ENCODE measurements at places on chromosomes 2 and 18. TPM values are rescaled to one million over a fixed set of nuclear protein-coding genes. Genes with fewer than 3 reads are reported as not detected.

DNA sequence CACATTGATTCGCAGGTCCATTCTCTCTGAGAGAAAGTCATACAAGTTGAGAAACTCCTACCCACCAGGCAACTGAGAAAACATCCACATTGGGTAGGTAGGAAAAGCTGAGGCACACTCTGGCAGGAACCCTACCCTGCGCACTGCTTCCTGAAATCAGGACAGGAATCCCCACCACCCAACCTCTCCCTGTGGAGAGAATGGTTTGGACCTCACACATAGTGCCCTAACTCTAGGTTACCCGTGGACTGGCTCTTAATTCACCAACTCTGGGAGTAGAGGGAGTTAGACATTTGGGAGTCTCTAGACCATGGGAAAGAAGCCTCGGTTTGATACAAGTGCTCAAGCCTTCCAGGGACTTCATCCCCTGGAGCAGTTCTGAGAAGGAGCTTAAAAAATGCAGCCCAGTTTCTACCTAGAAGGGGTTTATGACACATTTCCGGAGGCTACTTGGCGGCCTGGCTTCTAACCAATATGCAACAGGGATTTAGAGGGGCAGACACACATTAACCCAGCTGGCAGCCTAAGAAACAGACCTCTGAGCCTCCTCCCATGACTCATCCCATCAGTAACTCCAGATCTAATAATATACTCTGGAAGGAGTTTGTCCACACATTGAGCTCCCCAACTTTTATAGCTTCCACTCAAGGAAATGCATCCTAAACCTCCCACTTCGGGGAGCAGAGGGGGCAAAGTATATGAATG is 136.7 kb downstream of the EML6 start:
- no peak overlapping the region for H3K27ac ChIP-seq
- no peaks in the 10 kb centered on the region for H3K36me3 ChIP-seq
- no peak overlapping the region for H3K4me3 ChIP-seq
- no peaks in the 10 kb centered on the region for H3K27me3 ChIP-seq
- no peak for DNase-seq

- no peaks in the 10 kb centered on the region for H3K4me1 ChIP-seq
- H3K36me3 ChIP-seq: no peaks in the 10 kb centered on the region
- no peak overlapping the region for H3K4me3 ChIP-seq
- no peak overlapping the region for H3K27ac ChIP-seq
- no peak for DNase-seq
Measured at GRCh38 chr2:57622009-57622408, 424.6 kb upstream of the VRK2 start.

GRCh38 chr18:67514465-67514864 is 2.1 kb downstream of the DSEL start:
- H3K4me1 ChIP-seq: peaks cover 9% of the 10 kb centered on the region
- peaks cover 10% of the 10 kb centered on the region for H3K36me3 ChIP-seq
- H3K4me3 ChIP-seq: peak overlapping the region; percentile 98
- DNase-seq: no peak
- H3K27ac ChIP-seq: no peak overlapping the region
- H3K27me3 ChIP-seq: no peaks in the 10 kb centered on the region

GRCh38 chr2:129334128-129334527 is 645.3 kb upstream of the RAB6C start:
- DNase-seq: no peak
- no peak overlapping the region for H3K4me3 ChIP-seq
- no peaks in the 10 kb centered on the region for H3K36me3 ChIP-seq
- no peaks in the 10 kb centered on the region for H3K4me1 ChIP-seq
- no peak overlapping the region for H3K27ac ChIP-seq

DNA sequence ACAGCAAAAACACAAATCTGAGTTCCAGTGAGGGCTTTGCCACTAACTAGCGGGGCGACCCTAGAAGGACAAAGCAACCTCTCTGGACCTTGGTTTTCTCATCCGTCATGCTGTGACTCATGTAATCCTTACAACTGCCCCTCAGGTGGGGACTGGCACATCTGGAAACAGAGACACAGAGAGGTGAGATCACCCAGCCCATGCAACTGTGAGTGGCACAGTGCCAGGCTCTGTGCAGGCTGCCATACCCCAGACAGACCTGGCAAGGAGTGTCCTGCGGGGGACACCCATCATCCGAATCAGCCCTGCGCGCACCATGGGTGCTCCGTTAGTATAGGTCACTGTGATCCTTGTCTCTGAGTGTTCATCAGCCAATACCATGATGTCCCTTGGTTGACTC is 198.3 kb downstream of the SMAD7 start:
- H3K27me3 ChIP-seq: no peaks in the 10 kb centered on the region
- no peaks in the 10 kb centered on the region for H3K36me3 ChIP-seq
- DNase-seq: no peak

DNA sequence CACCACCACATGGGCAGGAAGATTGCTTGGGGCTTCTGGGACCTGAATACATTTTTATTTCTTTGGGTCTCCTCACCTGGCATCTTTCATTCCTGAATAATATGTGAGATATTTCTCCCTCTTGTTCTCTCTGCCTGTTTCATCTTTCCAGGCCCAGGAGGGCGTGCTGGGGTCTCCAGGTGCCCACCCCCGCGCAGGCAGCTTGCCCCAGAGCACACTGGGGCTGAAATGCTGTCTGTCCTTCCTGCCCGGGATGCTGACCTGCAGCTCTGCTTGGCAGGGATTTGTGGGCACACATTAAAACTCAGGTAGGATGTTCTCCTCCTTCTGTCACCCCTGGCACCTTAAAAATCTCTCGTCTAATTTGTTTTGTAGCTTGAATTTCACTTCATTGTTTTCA is 39.7 kb upstream of the TEX51 start:
- no peak for DNase-seq
- no peaks in the 10 kb centered on the region for H3K27me3 ChIP-seq
- no peak overlapping the region for H3K27ac ChIP-seq
- H3K36me3 ChIP-seq: no peaks in the 10 kb centered on the region
- no peaks in the 10 kb centered on the region for H3K4me1 ChIP-seq

DNA sequence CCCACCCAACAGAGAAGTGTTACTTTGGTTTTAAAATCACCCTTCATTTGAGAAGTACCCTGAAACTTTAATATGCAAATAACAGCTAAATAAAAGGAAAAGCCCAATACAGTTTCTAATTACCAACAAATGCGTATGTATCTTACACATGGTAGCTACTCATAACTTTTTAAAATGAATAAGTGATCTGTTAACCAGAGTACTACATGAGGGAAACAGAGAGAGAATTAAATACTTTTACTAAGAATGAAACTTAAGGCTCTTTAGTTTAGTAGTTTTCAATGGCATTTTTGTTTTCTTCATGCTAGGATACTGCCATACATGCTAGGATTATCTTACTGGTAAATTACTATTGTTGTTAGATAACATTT is 39.1 kb upstream of the NABP1 start:
- no peaks in the 10 kb centered on the region for H3K27me3 ChIP-seq
- no peak overlapping the region for H3K27ac ChIP-seq
- H3K4me3 ChIP-seq: no peak overlapping the region
- no peaks in the 10 kb centered on the region for H3K36me3 ChIP-seq
- no peak for DNase-seq

- no peaks in the 10 kb centered on the region for H3K36me3 ChIP-seq
- no peak for DNase-seq
- H3K4me1 ChIP-seq: no peaks in the 10 kb centered on the region
- no peak overlapping the region for H3K4me3 ChIP-seq
- no peaks in the 10 kb centered on the region for H3K27me3 ChIP-seq
Measured at GRCh38 chr2:2291500-2292260, 39.4 kb downstream of the MYT1L start.

GRCh38 chr2:111053825-111054515 is 66.7 kb upstream of the BCL2L11 start:
- no peak overlapping the region for H3K27ac ChIP-seq
- H3K4me1 ChIP-seq: no peaks in the 10 kb centered on the region
- H3K27me3 ChIP-seq: no peaks in the 10 kb centered on the region
- DNase-seq: no peak
- no peaks in the 10 kb centered on the region for H3K36me3 ChIP-seq

DNA sequence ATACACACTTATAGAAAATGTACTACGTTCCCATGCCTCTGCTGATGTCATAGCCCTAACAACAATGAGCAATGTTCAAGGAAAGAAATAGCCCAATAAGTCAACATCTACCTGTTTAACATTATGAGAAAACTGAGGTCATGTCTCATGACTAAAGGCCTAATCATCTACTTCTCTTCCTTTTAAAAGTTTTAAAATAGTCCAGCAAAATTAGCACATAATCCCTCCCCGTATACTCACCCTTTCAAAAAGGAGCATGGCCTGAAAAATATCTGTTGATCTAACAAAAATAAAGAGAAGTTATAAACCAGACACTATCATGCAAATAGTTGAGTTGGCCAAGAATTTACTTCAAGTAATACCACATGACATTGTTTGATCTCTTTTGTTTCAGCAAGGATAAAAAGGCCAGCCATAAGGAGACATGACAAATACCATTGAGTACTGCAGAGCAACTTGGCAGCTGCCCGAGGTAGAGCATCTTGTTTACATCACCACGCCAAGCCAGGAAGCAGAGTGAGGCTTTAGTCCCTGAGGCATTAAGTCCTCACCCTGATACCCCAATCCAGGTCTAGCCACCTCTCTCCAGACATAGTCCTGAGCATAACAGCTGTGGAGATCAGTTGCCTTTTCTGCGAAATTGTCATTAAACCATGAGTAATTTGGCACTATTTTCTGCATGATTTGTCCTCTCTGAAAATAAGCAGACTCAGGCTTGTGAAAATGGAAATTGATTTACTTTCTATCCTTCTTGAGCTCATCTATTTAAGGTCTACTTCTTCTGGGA is 137.4 kb upstream of the ETAA1 start:
- no peaks in the 10 kb centered on the region for H3K4me1 ChIP-seq
- no peaks in the 10 kb centered on the region for H3K36me3 ChIP-seq
- H3K4me3 ChIP-seq: no peak overlapping the region

GRCh38 chr18:58567453-58568196 is 61.3 kb downstream of the ALPK2 start:
- no peaks in the 10 kb centered on the region for H3K36me3 ChIP-seq
- no peaks in the 10 kb centered on the region for H3K4me1 ChIP-seq
- DNase-seq: no peak
- H3K27ac ChIP-seq: no peak overlapping the region
- H3K27me3 ChIP-seq: no peaks in the 10 kb centered on the region
- H3K4me3 ChIP-seq: no peak overlapping the region

- no peaks in the 10 kb centered on the region for H3K36me3 ChIP-seq
- no peaks in the 10 kb centered on the region for H3K4me1 ChIP-seq
- no peak overlapping the region for H3K27ac ChIP-seq
- H3K27me3 ChIP-seq: no peaks in the 10 kb centered on the region
Measured at GRCh38 chr2:234033885-234034284, 16.6 kb upstream of the SPP2 start.

- H3K27me3 ChIP-seq: no peaks in the 10 kb centered on the region
- H3K4me1 ChIP-seq: no peaks in the 10 kb centered on the region
- no peak for DNase-seq
- no peak overlapping the region for H3K4me3 ChIP-seq
- H3K36me3 ChIP-seq: no peaks in the 10 kb centered on the region
Measured at GRCh38 chr18:47788621-47789020, 141.8 kb downstream of the SMAD2 start.

- H3K4me3 ChIP-seq: peak within 1 kb of the TSS; percentile 28
- H3K27me3 ChIP-seq: no peaks in the 10 kb centered on the region
- peak within 1 kb of the TSS; percentile 4 for H3K27ac ChIP-seq
- no peaks in the 10 kb centered on the region for H3K36me3 ChIP-seq
- no peak for DNase-seq
Measured at GRCh38 chr2:157443795-157444640, at the start of gene CYTIP. Gene CYTIP, minus strand, starts transcription at chr2:157444089. Its CDS starts 69 bp downstream, at chr2:157444020.

GRCh38 chr2:114160263-114160981 is 270.5 kb downstream of the ACTR3 start:
- no peak overlapping the region for H3K4me3 ChIP-seq
- H3K27me3 ChIP-seq: no peaks in the 10 kb centered on the region
- no peaks in the 10 kb centered on the region for H3K36me3 ChIP-seq
- no peaks in the 10 kb centered on the region for H3K4me1 ChIP-seq
- DNase-seq: no peak

DNA sequence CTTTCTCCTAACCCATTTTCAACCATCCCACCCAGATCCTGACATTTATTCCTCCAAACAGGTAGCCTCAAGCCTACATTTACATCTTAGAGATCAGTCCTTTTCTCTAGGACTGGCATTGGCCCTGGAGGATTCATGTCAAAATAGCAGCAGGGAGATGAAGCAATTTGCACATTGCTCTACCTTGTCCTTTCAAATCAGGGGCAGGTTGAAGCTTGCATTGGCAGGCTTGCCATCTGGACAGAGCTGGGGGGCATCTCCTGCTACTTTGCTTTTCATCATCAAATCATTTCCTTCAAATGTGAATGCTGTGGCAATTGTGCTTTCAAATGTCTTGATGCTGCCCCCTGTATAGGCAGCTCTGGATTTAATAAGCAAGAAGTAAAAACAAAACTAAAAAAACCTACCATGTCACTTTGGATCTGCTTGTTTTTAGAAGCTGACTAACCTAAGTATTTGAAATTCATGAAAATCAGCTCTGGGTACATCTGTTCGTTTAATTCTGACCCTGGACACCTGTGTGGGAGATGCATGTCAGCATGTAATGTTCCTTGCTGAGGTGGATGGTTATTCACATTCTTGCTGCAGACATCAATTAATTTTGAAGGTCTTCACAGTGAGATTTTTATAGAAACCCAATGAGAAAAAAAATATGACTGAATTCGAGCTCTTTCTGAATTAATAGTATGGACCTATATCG is 47.9 kb downstream of the KIF5C start:
- no peak overlapping the region for H3K27ac ChIP-seq
- no peaks in the 10 kb centered on the region for H3K27me3 ChIP-seq
- DNase-seq: no peak
- H3K4me3 ChIP-seq: no peak overlapping the region
- H3K36me3 ChIP-seq: no peaks in the 10 kb centered on the region
- no peaks in the 10 kb centered on the region for H3K4me1 ChIP-seq

DNA sequence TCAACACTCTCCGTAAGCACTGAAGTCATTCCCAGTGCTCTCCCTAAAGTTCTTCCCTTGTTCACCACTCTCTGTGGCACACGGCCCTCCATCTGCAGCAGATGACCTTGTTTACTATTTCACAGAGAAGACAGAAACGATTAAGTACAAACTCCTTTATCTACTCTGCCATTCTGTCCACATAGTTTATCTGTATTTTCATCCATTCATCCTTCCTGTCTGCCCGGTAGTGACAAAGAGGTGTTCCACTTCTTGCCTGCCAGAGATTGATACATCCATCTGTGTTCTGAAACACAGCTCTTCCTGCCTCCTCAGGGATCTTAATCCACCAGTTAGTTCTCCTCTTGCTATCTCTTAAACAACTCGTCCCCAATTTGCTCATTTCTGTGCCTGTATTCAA is 77.9 kb upstream of the CD226 start:
- H3K36me3 ChIP-seq: peaks cover 7% of the 10 kb centered on the region
- H3K4me3 ChIP-seq: no peak overlapping the region
- no peaks in the 10 kb centered on the region for H3K4me1 ChIP-seq
- no peak for DNase-seq

The ALPI gene
- total RNA-seq: not detected

The TLX2 gene
- total RNA-seq: not detected

The REG1A gene
- total RNA-seq: 0.96 TPM

The CPO gene
- total RNA-seq: not detected

The ST6GAL2 gene
- total RNA-seq: 55.5 TPM

The CHRNG gene
- total RNA-seq: not detected

The FBXO48 gene
- 1.2 TPM for total RNA-seq

The PFN4 gene
- total RNA-seq: not detected

The CAVIN2 gene
- 43.4 TPM for total RNA-seq
